ENCODE measurements at places on chromosomes 7 and 10.

DNA sequence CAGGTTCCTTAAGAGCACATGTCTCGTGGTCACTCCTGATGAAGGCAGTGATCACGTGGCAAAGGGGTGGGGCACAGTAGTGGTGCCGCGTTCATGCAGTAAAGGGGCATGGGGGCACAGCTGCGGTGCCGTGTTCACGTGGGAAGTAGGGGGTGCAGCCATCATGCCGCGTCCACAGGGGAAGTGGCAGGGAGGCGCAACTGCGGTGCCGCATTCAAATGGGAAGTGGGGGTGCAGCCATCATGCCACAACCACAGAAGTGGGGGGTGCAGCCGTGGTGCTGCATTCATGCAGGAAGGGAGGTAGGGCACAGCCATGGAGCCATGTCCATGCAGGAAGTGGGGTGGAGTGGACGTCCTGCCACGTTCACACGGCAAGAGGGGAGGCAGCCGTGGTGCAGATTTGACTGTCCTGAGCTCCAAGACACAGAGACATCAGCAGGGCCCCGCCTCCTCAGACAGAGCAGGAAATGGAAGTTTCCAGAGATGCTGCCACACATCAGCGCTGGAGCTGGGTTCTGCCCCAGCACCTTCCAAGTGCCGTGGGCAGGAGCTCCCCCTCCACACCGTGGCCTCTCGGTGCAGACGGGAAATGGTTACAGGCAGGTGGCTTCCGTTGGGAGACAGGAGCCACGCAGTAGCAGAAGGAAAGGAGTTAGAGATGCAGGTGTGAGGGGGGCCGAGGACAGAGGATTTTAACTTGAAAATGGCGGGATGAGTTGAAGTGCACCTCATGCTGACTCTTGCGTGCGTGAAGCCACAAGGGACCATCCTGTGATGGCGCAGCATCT is 95.0 kb upstream of the DDC start:
- DNase-seq, result no peak

- peak; percentile 82 for DNase-seq
Observed at GRCh38 chr10:22606164-22606614, 108.2 kb downstream of the PIP4K2A start.

GRCh38 chr10:45404087-45404769 is 30.2 kb downstream of the ALOX5 start:
- no peak for DNase-seq

- DNase-seq, result no peak
Observed at GRCh38 chr10:79359816-79360498, 12.7 kb downstream of the PPIF start.

GRCh38 chr10:48613016-48613415 is 8.1 kb upstream of the ARHGAP22 start:
- DNase-seq, result no peak

- no peak for DNase-seq
Observed at GRCh38 chr10:11435581-11435981, 175.9 kb downstream of the USP6NL start.
